Activated naive CD8-positive, alpha-beta T cell treated with anti-CD3 and anti-CD28 coated beads for 36 hours (primary cell): ENCODE measurements at places on chromosomes 6 and 20. TPM values are rescaled to one million over a fixed set of nuclear protein-coding genes. Genes with fewer than 3 reads are reported as not detected.

KCNG1 gene
- 1.0 TPM for total RNA-seq

AGER gene
- 9.6 TPM for total RNA-seq

DOK5 gene
- total RNA-seq: 3.9 TPM

RFX6 gene
- total RNA-seq: not detected

SEL1L2 gene
- total RNA-seq: not detected

CEP85L gene
- 41.9 TPM for total RNA-seq

GRCh38 chr6:17527076-17527475 lies 73.0 kb upstream of the FAM8A1 start:
- no peak for DNase-seq

- no peak for DNase-seq
Observed at GRCh38 chr6:127180426-127180825, 62.0 kb downstream of the RSPO3 start.

DNA sequence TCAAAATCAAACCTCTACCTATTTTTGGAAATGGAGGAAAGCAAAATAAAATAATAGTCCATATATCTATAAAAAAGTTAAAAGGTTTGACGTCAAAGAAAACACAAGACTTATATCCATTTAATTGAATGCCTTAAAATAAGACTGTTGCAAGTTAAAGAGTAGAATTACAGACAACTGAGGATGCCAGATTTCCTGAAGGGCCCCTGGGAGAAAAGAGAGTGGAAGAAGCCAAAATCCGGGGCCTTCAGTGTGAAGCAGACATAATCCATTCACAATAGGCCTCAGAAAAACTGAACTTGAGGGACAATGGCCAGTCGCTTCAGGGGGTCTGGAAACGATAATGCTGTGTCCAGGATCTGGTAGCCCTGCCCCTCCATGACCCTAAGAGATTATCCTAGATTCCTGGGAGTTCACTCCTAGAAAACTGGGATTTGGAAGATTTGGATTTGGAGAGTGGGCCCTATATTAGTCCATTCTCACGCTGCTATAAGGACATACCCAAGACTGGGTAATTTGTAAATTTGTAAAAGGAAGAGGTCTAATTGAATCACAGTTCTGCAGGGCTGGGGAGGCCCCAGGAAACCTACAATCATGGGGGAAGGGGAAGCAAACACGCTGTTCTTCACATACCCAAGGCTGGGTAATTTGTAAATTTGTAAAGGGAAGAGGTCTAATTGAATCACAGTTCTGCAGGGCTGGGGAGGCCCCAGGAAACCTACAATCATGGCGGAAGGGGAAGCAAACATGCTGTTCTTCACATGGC lies 94.0 kb upstream of the SLC2A12 start:
- no peak for DNase-seq

- DNase-seq: no peak
Observed at GRCh38 chr6:57183336-57183735, 11.2 kb downstream of the BAG2 start.

DNA sequence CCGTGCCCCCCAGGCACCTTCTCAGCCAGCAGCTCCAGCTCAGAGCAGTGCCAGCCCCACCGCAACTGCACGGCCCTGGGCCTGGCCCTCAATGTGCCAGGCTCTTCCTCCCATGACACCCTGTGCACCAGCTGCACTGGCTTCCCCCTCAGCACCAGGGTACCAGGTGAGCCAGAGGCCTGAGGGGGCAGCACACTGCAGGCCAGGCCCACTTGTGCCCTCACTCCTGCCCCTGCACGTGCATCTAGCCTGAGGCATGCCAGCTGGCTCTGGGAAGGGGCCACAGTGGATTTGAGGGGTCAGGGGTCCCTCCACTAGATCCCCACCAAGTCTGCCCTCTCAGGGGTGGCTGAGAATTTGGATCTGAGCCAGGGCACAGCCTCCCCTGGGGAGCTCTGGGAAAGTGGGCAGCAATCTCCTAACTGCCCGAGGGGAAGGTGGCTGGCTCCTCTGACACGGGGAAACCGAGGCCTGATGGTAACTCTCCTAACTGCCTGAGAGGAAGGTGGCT lies 960 bp downstream of the TNFRSF6B start:
- no peak for DNase-seq

DNA sequence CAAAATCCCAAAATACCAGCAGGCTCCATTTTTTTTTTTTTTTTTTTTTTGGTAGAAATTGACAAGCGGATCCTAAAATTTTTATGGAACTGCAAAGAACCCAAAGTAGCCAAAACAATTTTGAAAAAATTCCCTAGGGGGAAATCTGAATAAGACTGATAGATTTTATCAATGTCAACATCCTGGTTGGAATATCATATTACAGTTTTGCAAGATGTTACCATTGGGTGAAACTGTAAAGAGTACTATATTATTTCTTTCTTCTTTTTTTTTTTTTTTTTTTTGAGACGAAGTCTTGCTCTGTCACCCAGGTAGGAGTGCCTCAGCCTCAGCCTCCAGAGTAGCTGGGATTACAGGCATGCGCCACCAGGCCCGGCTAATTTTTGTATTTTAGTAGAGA lies 29.4 kb upstream of the BEND3 start:
- DNase-seq: no peak

GRCh38 chr6:36980876-36981619 lies 4.9 kb downstream of the MTCH1 start:
- DNase-seq: no peak

GRCh38 chr20:20002101-20002998 lies 14.8 kb upstream of the NAA20 start:
- no peak for DNase-seq

GRCh38 chr20:58006346-58007316 lies 221.8 kb downstream of the ANKRD60 start:
- DNase-seq: no peak

GRCh38 chr6:105746509-105746908 lies 339.6 kb upstream of the PRDM1 start:
- no peak for DNase-seq

- DNase-seq: no peak
Observed at GRCh38 chr6:11992086-11992485, 20.0 kb upstream of the HIVEP1 start.
